Stimulated activated memory B cell treated with anti-CD40 and anti-IgM and Interleukin-4, amounts not matched to agents 10 μg/mL and 1 μg/mL and 100 μg/mL, for 72 hours (primary cell): ENCODE measurements at places on chromosomes 7 and 10.

GRCh38 chr10:26857991-26858706 is 2.6 kb downstream of the ABI1 start:
- no peak for ATAC-seq

GRCh38 chr10:97850446-97850845 is 803 bp downstream of the GOLGA7B start:
- ATAC-seq = no peak

GRCh38 chr10:98323221-98324164 is 55.5 kb upstream of the LOXL4 start:
- ATAC-seq = no peak

GRCh38 chr10:86936661-86937501 is 20.5 kb downstream of the MMRN2 start:
- no peak for ATAC-seq

GRCh38 chr10:45463244-45464116 is 89.5 kb downstream of the ALOX5 start:
- ATAC-seq = no peak

DNA sequence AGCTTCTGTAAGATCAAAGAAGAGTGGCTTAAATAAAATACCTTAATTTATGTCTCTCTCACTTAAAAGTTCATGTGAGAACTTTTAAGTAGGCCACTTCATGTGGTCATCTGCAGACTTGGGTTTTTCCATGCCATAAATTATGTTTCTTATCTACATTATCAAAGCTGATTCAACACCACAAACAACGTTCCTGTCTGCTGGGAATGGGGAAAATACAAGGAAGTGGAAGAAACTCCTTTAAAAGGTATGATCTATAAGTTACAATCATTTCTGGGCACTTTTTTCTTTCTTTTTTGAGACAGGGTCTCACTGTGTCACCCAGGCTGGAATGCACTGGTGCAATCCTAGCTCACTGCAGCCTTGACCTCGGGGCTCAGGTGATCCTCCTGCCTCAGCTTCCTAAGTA is 16.9 kb upstream of the OTUD1 start:
- ATAC-seq = no peak

DNA sequence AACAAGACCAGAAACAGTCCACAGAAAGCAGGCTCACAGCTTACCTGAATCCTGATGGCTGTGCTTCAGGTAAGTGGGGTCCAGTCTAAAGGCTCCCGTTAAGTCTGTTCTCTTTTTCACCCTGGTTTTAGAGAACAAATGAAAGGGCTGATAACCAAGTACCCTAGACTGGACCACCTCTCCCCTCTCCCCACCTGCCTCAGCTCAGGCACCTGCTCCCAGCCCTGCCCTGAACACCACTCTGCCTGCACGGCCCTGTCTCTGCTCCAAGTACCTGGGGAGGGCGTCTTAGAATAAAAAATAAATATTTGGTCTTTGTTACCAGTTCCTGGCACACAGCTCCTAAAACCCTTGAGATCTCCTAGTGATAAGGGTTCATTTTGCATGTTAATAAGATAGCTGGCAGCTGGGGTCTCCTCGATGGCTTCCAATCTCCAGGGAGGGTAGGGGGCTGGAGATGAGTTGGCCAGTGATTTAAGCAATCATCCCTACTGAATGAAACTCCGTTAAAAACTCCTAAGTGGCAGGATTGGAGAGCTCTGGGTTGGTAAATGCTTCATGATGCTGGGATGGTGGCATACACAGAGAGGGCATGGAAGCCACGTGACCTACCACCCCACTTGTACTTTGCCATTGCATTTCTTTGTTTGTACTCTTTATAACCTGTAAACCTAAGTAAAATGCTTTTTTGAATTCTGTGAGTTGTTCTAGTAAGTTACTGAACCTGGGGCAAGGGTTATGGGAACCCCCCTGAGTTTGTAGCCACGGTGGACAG is 29.8 kb upstream of the FIGNL1 start:
- no peak for ATAC-seq

DNA sequence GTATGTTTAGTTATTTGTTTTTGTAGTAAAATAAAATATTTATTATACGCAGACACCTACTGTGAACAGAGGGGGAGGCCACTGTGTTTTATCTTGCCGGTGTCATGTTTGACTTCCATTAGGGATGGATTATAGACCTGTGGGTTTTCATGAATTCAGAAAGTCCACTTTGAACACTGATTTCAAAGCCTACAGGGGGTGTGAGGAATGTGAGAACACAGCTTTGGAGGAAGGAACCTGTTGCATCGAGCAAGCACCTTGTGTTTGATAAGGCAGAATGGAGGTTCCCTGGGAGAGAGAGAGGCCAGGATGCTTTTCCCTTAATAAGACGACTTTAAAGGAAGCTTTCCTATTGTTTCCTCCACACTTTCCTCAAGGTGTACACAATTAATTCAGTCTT is 665.0 kb upstream of the MGMT start:
- no peak for ATAC-seq

DNA sequence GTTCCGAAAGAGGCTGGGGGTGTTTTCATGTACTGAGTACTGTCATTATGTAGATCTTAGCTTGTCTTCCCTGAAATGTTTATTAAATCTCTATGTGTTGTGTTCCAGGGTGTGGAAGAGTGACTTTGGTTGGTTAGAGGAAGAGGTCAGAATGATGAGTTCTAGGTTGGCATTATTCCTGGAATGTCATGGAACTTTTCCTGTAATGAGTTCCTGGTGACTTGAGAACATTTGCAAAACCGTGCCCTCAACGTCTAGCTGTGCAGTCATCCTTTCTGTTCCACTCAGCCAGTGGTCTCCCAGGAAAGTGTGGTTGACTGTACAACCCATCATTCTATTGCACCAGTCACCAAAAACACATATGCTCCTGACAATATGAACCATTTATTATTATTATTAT is 129.6 kb downstream of the BICC1 start:
- no peak for ATAC-seq

- no peak for ATAC-seq
These were observed 106.4 kb downstream of the ELMO1 start for GRCh38 chr7:37342176-37342687.

GRCh38 chr7:7569615-7570014 is 2.9 kb downstream of the MIOS start:
- ATAC-seq = no peak

- no peak for ATAC-seq
These were observed 92.4 kb upstream of the BTBD16 start for GRCh38 chr10:122178655-122179054.

- ATAC-seq = no peak
These were observed 104.4 kb upstream of the FAM180A start for GRCh38 chr7:135853008-135853407.

- ATAC-seq = no peak
These were observed 380.0 kb downstream of the REEP3 start for GRCh38 chr10:63901228-63901627.

DNA sequence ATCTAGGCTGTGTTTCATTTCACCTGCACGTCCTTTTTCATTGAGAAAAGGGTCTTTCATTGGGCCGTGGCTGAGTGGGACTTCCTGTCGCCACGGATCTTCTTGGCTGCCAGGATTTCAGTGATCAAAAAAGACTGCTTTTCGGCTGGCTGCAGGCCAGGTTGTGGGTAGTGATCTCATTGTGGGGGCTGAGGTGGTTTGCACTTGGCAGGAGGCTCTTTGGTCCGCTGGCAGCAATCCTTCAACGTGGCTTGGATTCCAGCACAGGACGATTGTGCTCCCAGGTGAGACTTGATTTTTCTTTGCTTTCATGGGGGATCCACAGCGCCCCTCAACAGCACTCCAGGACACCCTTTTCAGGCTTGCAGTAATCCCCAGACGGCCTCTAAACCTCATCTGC is 29.0 kb upstream of the ZNF273 start:
- no peak for ATAC-seq

- no peak for ATAC-seq
These were observed 107.4 kb downstream of the DYNC2I1 start for GRCh38 chr7:158963771-158964241.

DNA sequence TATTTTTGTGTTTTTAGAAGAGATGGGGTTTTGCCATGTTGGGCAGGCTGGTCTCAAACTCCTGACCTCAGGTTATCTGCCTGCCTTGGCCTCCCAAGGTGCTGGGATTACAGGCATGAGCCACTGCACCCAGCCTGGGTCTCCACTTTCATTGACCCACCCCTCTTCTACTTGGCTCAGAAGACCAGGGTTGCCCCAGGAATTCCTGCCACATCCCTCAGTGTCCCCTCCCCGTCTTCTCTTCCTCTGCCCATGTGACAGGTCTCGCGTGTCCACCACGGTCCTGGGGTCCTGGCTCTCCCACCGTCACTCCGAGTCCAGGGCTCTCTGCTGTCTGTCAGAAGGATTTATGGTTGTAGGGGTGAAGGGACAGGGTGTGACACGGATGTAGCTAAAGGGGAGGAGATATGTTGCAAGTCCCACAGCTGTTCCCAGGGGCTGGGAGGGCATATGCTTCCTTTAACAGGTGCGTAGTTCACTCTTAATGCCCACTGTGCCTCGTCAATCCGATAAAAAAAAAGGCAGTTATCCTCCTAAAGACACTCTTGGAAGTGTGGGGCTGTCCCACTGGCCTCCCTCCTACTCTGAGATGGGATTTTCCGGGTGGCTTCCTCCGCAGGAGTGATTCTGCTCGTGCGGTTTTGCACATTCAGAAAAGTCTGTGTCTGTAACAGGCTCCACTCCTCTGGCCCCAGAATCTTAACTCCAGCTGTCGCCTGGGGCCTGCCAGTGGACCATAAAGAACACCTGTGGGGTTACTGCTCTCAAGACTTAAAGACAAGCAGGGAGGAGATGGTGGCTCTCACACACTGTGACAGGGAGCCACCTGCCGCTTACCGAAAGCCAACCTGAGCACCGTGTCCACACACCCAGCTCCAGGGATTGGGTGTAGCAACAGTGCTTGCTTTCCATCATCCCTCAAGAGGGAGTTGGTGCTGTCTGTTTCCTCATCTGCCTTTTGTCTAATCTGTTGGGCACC is 36.7 kb upstream of the SHH start:
- no peak for ATAC-seq

- ATAC-seq = no peak
These were observed 8.9 kb downstream of the LRRC72 start for GRCh38 chr7:16535500-16535899.

DNA sequence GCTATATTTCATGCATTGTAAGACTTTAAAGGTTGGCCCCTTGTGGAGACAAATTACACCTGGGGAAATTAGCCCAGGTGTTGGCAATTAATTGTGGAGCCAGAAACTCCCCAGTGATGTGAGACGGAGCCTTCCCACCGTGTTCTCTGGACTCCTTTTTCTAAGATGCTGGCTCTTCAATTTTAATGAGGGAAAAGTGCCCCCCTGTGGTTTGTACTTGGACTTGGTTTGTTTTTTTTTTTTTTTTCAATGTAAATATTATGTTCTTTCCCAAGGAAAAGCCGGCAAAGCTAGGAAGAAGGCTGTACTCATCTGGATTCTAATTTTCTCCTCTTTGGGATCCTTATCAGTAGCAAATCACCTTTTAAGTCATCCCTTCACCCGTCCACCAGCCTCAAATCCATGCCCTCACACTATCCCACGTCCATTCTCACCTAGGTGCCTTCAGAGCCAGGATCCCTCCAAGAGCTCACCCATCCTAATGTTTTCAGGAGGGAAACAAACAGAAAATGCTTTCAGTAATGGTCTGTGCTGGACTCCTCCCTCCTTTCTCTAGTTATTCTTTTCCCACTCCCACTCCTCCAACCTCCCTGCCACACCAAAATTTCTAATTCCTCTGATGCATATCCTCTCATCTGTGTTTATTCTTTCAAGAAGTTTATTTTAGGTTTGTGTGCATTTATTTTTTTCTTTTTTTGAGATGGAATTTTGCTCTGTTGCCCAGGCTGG is 20.4 kb upstream of the ST8SIA6 start:
- ATAC-seq = no peak

GRCh38 chr7:149599636-149600206 is 102.1 kb upstream of the ZNF746 start:
- ATAC-seq = peak; percentile 80

- peak; percentile 34 for ATAC-seq
These were observed 238.5 kb downstream of the SEMA3A start for GRCh38 chr7:83956104-83956503.

- ATAC-seq = no peak
These were observed 1079.0 kb downstream of the KCNMA1 start for GRCh38 chr10:76558586-76558985.

- no peak for ATAC-seq
These were observed 38.0 kb upstream of the ZNRF2 start for GRCh38 chr7:30246392-30246791.

DNA sequence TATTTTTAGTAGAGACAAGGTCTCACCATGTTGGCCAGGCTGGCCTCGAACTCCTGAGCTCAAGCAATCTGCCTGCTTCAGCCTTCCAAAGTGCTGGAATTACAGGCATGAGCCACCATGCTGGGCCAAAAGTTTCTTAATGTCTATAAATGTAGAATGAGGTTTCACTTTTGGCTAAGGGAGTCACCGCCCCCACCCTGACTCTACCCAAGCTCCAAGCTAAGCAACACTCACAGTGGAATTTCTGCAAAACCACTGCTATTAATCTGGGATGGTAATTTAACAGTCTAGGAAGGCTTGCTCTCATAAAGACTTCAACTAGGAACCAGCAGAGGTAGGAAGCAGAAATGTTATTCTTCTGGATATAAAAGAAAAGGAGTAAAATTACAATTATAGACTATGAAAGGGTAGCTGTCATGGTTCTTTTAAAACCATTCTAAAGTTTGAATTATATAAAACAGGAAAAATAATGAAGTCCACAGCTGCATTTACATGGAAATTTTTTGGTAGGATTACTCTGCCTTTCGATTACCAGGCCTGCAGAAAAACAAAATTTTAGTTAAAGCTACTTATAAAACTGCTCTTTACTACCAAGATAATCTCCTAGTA is 211.6 kb downstream of the SFMBT2 start:
- ATAC-seq = no peak

GRCh38 chr7:69585169-69585568 is 13.1 kb upstream of the AUTS2 start:
- no peak for ATAC-seq

DNA sequence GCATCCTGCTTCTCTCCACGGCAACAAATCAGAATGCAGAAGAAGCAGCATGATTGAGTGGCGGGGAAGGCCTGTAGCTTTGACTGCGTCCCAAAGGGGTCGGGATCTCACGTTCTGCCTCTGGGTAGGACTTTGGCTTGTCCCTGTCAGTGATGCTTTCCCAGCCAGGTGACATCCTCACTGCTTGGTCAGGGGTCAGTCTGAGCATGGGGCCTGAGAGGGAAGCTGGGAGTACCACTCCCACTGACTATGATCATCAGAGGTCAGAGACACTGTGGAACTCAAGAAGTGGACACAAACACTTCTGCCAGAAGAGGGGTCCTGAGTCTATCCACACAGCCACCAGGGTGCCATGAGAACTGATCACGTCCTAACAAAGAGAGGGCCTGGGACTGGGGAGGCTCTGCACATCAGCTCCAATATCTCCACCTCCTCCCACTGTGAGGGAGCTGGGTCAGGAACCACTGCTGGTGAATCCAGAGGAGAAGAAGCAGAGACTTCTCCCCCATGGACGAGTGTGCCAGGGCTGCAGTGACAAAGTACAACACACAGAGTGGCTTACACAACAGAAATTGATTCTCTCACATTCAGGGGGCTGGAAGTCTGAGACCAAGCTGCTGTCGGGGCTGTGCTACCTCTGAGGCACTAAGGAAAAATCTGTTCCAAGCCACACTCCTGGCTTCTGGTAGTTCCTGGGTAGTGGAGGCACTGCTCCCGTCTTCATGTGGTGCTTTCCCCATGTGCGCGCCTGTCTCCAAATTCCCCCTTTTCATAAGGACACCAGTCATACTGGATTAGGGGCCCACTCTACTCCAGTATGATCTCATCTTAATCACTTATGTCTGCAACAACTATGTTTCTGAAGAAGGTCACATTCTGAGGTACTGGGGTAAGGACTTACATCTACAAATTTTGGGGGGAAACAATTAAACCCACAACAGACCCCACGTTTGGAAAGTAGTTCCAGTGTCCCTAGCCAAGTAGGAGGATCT is 131.1 kb downstream of the CYP26A1 start:
- ATAC-seq = peak; percentile 46
